ENCODE measurements at places on chromosomes 5 and 9.

DNA sequence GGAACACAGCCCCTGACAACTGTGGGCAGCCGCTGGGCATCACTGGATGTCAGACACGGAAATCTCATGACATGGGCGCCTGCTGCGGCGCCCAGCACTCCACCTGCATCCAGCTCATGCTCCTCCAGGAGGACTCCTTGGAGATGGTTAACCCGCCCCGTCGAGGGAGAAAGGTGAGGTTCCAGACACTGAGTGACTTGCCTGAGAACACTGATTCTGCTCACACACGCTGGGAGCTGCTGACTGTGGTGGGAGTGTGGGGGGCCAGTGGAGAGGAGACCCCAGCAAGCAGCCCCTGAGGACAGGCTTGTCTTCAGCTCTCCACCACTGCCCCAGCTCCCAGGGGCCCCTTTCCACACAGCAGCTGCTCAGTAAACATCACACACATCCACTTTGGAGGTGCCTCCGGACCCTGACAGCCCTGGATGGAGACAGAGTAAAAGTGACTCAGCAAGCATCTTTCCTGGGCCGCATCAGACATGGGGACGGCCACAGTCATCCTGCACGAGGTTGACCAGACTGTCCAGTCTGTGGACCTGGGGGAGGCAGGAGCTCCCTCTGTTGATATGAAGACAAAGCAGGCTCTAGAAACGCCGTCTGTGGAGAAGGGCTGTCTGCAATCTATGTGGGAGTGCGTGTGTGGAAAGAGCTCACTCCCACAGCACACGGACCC, 283.7 kb upstream of the IRX4 start:
- DNase-seq: peak; percentile 39

DNA sequence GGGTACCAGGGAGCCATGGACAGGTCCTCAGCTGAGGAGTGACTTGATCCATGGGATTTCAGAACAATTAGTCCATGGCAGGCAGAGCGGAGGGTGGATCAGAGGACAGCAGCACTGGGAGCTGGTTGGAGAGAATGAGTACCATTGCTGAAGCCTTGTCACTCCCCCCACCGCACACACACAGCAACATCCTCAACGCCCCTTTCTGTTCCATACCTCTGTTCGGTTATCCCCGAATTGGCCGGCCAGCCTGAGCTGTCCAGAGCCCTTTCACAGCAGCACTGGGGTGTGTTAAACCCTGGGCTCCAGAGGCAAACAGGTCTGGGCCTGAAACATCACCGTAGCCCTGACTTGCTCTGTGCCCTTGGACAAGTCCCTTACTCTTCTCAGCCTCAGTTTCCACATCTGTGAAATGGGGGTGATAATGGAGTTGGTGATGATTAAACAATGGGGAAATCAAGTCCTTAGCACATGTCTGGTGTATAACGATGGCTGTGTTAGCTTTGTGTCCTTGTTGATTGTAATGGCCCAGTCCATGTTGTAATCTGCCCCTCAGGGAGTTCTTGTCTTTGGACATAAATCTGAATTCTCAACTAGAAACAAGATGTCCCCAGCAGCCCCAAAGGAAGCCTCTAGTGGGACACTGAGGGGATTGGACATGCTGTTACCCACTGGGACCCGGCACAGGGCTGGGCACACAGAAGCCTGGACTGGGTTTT, 16.9 kb downstream of the GSN start:
- DNase-seq: no peak

- DNase-seq: no peak
These were observed 11.0 kb downstream of the CCDC152 start for GRCh38 chr5:42767491-42768105.

GRCh38 chr9:134440636-134441226, 114.5 kb downstream of the RXRA start:
- DNase-seq: no peak

GRCh38 chr5:4017076-4017803, 421.6 kb downstream of the IRX1 start:
- DNase-seq: no peak

All from SJSA1 (cell line).